ENCODE measurements at places on chromosomes 2 and 18.

DNA sequence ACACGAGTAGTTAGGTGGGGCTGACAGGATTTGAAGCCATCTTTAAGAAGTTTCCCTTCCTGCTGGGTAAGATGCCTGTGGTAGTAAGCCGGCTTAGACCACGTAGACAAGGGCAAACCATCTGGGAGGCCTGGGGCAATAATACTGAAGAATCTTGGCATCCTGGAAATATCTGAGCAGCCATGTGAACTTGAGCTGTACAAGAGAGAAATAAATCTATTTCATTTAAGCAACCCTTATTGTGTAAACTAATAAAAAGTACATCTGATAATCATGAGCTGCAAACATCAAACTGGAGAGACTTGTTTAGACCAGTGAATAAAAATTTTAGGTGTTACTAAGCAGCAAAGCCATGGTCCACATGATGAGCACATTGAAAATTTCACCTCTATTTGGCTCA, 11.4 kb upstream of the CETN1 start:
- DNase-seq, result no peak

- no peak for DNase-seq
These were observed 24.5 kb downstream of the SPATS2L start for GRCh38 chr2:200331061-200331400.

DNA sequence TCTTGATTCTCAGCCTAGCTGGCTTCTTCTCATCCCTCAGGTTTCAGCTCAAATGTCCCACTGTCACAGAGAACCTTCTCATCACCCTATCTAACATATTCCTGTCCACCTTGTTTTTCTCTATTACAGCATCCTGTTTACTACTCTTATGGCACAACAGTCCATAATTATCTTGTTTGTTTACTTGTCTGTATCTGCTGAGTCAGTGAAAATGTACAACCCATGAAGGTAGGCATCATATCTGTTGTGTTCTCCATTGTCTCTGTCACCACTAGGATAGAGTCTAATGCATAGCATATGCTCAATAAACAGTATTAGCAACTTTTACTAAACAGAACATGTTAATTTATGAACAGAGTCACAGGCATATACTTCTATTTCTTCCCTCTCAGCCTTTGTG, 261.7 kb downstream of the ETAA1 start:
- no peak for DNase-seq

DNA sequence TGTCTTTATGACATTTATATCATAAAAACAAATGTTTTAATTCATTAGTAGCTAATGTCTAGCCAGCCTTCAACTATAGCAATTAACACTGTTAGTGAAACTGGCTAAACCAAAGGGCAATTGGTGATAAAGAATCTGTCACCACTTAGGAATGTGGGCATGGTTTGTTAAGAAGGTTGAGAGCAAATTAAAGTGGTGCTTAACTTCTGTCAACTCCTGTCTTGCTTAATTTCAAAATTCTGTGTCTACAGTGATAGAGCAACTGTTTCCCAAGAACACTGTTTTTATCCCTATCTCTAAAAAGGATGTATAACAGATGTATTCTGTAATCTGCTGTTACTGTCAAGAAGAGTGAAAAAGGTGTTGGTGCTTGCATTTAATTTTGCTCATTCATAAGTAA, 36.5 kb downstream of the CFAP36 start:
- no peak for DNase-seq

DNA sequence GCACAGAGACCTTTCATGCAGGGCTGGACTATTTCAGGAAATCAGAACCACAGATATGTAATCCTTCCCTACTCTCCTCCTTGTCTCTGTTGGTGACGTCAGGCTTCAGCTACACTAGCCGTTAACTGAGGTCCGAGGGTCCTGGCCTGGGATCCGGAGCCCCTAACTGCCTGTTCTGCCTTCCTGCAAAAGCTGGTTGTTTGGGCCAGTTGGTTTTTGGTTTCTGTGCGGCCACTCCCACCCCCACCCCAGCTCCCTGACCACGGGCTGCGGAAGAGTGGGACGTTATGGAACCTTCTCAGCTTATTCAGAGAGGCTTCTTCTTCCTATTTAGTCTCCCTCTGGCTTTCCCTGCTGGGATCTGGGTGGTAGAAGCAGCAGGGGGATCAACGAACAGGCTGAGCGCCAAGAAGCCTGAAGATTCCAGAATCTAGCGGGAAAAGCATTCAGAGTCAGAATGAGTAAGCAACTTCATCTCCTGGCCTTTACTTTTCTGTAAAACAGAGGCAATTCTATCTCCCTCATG, 49.3 kb upstream of the ROCK2 start:
- no peak for DNase-seq

DNA sequence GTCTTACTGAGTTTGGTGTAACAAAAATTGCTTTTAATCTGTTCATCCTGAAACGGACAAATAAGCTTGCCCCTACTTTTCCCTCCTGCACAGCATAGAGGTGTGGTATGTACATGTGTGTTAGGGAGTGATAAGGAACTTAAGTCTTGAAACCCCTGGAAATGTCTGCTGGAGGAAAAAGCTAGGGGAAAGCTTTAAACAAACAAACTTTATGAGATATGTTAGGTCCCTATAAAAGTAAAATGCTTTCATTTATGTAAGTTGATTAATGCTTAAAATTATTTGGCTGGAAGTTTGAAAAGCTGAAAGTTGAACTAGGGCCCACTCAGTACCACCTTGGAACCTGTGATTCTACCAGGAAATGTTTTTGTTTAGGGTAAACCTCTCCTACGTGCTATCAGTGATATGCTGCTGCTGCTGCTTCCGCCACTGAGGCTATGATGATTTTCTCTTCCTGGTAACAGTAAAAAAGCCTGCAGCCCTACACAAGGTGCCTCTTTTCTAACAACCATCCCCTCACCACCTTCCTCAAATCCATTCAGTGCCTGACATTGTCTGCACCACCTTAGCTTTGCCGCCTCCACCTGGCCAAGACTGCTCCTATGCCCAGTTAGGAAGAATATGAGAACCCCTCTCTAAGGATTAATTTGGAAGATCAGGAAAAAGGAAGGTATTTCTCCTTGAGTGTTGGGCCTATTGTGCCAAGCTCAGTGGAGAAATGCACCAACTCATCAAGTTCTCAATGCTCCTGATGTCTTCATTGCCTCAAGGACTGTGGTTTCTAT, 2.5 kb upstream of the YES1 start:
- peak; percentile 22 for DNase-seq

DNA sequence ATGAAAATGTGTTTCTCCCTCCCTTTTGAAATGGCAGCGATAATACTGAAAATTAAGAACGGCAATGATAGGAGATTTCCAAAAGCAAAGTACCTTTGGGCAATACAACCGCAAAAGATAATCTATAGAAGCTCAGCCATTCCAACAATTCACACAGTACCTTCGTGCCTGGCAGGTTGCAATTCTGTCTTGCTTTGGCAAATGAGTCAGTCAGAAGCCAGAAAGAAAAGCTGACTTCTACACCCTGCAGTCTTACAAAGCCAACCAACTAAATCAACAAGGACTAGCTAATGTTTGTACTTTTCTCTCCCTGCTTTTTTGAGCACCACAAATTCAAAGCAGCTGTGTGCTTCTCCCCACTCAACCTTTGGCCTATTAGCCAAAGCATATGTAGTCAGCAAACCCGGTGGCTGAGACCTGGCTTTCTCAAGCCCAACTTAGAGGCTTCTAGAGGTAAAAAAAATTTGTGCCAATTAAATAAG, 25.7 kb upstream of the ID2 start:
- DNase-seq, result no peak

- DNase-seq, result no peak
These were observed 51.2 kb downstream of the WDR75 start for GRCh38 chr2:189492451-189492850.

GRCh38 chr2:14560716-14561115, 71.8 kb upstream of the LRATD1 start:
- no peak for DNase-seq

DNA sequence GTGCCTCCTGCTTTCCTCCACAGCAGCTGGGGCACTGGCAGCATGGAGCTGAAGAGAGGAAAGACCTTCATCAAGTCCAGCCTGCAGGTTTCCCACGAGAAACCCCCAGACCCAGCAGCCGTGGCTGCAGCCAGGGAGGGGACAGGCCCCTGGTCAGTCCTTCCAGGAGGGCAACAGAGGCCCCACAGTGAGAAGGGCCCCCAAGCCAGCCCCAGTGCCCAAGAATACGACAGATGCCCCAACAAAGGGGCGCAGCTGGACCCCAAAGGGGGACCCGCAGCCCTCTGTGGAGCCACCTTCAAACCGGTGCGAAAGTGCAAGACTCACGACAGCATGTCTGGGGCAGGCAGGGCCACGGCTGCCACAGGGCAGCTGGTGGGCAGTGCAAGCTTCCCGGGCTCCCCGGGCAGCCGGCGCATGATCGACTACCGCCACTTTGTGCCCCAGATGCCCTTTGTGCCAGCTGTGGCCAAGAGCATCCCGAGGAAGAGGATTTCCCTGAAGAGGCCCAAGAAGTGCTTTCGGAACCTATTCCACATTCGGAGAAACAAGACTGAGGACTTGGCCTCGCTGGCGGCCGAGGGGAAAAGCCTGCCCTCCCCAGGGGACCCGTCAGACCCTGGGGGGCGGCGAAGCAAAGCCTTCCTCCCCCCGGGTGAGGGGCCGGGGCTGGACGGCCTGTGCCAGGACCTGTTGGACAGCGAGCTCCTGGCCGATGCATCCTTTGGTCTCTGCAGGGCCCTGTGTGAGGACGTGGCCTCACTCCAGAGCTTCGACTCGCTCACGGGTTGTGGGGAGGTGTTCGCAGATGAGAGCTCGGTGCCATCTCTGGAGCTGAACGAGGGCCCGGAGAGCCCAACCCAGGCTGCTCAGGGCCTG, 6.9 kb downstream of the AMER3 start:
- DNase-seq, result peak; percentile 48

DNA sequence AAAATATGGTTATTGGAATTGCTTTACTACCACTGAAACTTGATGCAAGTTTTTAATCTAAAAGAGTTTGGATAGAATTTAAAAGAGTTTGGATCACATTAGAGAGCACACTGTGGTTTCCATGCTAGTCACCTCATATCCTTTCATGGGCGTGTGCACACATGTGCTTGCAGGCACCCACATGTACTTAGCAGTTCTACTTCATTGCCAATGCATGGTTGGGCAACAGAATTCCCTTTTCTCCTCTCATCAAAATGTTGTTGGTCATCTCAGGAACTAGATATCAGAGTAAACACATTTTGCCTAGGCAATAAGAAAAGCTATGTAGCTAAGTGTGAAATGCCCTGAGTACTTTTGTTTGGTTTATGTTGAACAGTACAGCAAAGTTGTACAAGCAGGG, 254.1 kb upstream of the RASGRP3 start:
- no peak for DNase-seq

DNA sequence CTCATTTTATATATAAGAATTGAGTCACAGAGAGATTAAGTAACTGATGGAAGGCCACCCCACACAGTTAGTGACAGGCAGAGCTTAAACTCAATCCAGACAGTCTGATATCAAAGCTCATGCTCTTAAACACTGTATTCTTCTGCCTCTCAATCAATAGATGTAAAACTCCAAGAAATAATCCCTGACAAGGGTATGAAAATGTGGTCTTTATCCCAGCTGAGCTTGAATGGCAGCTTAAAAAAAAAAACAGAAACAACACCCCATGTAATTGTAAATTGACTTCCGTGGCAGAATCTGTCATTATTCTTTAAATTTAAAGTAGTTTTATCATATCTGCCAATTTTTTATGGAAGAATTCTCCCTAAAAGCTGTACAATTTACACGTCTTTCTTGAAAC, 60.1 kb downstream of the RAB27B start:
- no peak for DNase-seq

DNA sequence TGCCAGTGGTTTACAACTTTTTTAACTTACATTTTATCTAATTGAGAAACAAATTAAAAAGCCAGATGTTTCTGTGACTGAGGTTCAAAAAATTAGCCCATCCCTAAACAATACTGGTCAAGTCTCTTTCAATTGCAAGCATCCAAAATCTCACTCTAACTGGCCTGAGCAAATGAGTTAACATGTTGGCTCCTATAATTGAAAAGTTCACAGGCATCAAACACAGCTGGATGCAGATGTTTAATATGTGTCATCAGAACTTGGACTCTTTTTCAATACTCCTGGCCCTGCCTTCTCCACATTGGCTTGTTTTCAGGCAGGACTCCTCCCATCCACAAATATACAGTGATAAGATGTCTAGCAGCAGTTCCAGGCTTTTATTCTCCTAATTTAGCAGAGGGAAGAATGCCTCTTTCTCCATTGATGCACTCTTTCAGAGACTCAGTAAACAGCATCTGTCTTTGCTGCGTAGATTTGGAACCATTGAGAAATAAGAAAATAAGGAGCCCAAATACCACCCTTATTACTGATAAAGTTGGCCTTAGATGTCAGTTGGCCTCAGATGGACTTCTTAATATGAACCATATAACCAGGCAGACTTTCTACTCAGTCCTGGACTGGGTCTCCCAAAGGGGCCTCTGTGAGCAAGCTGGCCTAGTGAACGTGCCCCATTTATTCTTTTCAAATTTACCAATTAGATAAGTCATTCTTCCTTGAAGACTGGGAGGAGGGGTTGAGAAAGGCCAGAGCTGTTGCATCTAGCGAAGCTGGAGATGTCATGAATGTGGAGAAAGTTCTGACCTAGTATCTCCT, 30.4 kb upstream of the FN1 start:
- no peak for DNase-seq

DNA sequence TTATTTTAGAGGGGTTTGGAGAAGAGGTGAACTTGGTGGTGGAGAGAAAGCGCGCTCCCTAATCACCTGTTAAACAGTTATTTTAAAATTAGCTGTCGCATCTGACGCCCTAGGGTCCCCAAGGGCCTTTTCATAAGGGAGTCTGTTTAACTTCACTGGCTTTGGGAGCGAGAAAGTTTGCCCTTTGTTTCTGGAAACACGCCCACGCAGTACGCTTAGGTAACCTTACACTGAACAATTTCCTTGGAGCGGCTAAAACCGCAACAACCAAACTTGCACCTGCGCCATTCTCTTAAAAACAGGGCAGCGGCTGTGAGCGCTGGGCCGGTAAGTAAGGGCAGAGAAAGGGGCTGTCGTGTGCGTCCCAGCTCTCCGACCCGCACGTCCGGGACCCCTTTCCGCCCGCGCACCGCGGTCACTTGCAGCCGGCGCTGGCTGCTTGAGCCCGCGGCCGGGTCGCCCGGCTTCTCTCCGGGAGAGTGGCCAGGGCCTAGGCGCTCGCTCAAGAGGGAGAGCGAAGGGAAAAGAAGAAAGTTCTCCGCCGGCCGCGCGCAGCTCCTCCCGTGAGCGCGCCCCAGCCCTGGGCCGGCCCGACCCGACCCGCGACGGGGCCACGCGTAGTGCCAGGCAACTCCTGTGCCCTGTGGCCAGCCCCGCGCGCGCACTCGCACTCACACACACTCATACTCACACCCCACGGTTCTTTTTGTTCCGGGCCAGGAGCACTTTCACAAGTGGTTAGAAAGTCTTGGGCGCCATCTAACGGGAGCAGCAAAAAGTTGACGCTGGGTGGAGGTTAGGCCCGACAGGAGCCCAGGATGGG, 19.2 kb downstream of the POU3F3 start:
- peak; percentile 66 for DNase-seq

DNA sequence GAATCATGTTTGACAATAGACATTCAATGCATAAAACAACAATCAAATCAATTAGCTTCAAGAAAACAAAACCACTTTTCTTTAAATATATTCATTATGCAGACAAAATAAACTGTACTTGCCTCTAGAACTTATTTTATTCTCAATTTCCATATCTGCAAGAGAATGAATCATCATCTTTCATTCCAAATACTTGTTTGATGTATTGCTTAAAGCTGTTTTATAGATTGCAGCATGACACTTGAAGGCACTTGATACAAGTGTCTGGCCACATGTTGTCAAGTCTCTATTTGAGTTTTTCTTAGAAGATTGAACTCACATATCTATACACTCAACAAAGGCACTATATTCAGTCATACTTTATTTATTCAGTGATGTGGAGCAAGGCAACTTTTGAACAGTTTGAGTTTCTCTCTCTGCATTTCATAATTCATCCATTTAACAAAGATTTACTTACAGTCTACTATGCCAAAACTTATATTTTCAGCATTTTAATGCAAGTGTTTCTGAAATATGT, 38.7 kb upstream of the DDX18 start:
- DNase-seq, result no peak

Measured in cerebellar cortex (tissue), 1 donor.